NCI-H1436 treated with DMSO at 0.1 percent for 48 hours (cell line): ENCODE measurements at places on chromosomes 2 and 18.

GRCh38 chr2:197947219-197947757, 142.9 kb downstream of the PLCL1 start:
- DNase-seq: no peak

DNA sequence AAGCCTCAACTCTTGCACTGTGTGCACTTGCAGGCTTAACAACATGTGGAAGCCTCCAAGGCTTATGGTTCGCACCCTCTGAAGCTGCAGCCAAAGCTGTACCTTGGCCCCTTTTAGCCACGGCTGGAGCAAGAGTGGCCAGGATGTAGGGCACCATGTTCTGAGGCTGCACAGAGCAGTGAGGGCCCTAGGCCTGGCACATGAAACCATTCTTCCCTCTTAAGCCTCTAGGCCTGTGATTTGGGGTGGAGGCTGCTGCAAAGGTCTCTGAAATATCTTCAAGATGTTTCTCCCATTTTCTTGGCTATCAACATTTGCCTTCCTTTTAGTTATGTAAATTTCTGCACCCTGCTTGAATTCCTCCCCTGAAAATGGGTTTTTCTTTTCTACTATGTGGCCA, 161.9 kb upstream of the SPATS2L start:
- DNase-seq: no peak

GRCh38 chr2:239168575-239168974, 232.2 kb downstream of the HDAC4 start:
- DNase-seq: no peak

DNA sequence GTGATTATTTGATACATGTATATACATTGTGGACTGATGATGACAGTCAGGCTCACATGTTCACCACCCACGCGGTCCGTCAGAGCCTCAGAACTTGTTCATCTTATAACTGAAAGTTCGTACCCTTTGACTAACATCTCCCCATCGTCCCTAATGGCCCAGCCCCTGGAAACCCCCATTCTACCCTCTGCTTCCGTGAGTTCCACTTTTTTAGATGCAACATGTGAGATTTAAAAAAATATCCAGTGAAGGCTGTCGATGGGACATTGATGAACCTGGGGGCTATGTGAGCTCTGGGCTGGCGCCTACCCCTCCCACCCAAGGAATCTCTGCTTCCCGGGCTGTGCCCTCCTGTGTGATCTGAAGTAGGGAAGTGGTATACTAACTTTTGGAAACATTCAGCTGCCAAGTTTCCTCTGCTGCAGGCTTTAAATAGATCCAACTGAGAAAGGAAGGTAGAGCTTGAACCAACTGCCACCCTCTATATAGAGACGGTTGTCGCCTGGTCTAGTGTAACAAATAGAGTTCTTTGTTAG, 163.8 kb downstream of the FAM210A start:
- no peak for DNase-seq

DNA sequence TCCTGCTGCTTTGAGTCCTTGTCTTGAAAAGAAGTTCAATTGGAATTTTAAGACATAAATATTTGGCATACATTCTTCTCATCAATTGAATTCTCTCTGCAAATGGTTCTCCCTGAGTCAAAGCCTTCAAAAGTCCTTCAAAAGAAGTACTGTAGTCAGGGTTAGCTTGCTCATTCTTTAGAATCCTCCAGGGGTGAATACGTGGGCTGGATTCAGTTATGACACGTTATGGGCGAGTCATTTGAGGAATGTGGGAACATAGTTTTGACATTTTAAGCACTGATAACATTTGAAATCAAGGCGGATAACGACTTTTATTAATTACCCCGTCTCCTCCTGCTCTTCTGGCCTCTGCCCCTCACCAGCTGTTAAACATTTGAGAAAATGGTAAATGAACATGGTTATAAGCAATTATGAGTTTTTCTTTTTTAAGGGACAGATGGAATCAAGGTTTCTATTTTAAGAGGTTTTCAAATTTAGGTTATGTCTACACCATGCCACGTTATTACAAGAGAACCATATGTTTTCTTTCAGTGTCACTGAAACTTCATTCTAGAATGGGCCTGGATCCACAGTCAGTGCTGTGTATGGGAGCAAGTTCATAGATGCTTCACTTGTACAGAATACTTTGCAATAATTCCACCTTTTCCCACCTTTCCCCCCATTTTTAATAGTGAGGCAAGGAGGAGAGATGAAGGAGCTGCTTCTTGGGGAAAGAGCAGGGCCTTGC, 273.1 kb downstream of the TSN start:
- DNase-seq: no peak

DNA sequence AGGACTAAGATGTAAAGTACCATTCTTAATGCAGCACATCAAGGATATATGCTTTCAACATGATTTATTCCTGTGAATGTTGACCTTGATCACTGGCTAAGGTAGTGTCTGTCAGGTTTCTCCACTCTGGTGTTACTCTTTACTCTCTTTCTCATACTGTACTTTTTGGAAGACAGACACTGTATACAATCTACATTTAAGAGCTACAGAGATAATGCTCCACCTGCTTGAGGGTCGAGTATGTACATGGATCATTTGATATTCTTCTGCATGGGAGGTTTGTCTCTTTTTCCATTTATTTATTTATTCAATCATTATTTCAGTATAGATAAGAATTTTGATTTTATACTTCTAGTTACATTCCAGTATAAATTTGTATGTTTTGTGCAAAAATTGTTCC, 199.5 kb upstream of the RGPD4 start:
- DNase-seq: no peak

- DNase-seq: peak; percentile 39
Measured at GRCh38 chr2:149446748-149447147, 116.4 kb downstream of the LYPD6 start.

DNA sequence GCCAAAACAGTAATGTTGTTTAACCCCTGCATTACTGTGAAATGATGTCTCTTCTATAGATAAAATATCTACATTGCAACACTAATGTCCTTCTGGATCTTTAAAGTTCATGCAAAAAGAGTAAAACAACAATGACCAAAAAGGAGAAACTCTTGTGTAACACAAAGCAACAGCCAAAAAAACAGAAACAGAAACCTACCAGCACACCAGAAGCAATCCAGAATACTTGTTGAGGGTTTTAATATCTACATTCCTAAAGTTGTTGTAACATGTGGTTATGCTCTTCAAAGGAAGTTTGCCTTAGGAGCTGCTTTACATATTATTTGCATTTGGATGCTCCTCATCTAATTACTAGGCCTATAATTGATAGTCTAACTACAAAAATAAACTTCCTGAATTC, 157.2 kb downstream of the BABAM2 start:
- no peak for DNase-seq
